SJSA1 (cell line): ENCODE measurements at places on chromosomes 3 and 15.

DNA sequence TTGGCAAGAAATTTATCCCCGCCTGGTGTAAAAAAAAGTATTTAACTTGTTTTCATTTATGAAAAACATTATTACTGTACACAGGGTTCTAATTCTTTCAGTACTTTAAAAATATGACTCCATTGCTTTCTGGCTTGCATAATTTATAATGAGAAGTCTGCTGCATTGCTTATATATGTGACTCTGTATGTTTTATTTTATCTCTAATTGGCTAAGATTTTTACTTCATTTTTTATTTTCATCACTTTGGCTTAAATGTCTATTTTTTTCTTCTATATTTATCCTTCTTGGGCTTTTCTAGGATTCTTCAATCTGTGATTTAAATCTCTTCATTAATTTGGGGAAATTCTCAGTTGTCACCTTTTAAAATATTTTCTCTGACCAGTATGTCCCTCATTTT, 636.6 kb upstream of the NR2F2 start:
- no peak for DNase-seq

DNA sequence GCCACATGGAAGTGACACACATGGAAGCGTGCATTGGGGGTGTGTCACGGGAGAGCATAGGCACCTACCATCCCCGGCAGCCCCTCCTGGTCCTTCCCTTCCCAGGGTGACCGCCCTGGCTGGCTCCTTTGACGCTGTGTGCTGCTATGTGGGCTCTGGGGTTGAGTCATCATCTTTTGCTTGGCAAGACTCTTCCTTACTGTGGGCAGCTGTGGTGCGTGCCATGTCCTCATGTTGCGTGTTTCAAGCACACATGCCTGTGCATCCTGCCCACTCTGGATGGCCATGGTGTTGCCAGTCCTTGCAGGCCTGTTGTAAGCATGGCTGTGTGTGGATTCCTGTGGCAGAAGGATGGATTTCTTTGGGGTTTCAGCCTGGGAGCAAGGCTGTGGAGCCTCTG, 14.0 kb downstream of the PLXNA1 start:
- DNase-seq = no peak

DNA sequence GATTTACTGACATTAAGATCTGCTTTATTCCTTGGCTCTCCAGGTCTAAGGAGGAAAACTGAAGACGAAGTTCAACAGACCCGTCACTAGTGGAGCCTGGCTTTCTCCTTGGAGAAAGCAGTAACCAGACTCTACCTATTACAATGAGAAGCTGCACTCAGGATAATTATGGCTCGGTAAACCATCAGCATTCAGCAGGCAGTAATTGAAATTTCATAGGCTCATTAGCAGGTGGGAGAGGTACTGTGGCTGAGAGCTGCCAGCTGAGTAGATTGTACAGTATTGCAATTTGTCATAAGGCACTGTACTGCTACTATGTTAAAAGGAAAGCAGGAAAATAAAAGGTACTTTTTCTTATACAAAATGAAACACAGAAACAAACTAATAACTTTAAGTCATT, 51.2 kb downstream of the CHAC1 start:
- DNase-seq = no peak

- DNase-seq = no peak
These were observed 46.6 kb upstream of the OSBPL11 start for GRCh38 chr3:125641891-125642290.

DNA sequence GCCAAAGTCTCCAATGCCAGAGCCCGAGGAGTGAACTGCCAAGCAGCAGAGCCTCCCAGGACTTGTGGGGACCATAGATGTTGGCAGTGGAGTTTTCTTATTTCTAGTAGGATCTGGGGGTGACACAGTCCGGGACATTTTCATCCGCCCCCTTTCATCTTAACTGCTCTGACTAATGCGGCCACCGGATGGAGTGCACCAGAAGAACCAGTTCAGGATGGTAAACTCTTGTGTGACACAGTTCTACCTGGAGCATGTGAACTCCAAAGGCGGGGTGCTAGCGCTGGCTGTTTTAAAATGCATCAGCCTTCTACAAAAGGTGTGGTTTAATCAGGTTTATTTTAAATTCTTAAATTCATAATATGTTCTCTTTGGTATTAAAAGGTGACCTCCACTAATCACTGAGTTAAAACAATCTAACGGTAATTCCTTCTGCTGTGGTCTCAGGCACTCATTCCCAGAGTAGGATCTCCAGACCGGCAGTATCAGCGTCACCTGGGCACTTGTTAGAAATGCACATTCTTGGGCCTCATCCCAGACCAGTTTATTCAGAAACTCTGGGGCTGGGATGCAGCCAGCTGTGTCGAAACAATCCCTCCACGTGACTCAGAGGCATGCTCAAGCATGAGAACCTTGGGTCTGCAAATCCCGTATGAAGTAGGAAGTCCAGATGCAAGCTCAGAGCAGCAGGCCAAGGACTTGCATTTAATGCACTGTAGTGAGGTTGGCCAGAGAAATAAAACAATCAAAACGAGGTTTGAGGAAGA, 105.5 kb downstream of the GABRB3 start:
- DNase-seq = no peak

- no peak for DNase-seq
These were observed 64.8 kb downstream of the SPSB4 start for GRCh38 chr3:141115789-141116541.

DNA sequence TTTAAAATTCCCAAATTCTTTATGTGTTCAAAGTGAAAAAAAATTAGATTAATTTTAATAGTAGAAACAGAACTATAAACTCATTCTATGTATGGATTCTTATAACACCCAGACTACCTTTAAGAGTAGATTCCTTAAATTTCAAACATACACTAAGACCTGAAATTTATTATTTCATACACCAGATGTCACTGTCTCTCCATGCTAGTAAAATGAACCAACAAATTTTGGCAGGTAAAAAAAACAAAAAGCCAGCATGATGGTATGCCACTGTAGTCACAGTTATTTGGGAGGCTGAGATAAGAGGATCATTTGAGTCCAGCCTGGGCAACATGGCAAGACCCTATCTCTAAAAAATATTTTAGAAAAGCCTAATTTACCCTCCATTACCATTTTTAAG, 461.3 kb upstream of the NAALADL2 start:
- no peak for DNase-seq

- DNase-seq = no peak
These were observed 477.8 kb downstream of the MAGI1 start for GRCh38 chr3:65560901-65561300.

- no peak for DNase-seq
These were observed 3.3 kb upstream of the MTHFS start for GRCh38 chr15:79900087-79900486.

- no peak for DNase-seq
These were observed 38.6 kb downstream of the FBXL2 start for GRCh38 chr3:33315826-33316225.

- no peak for DNase-seq
These were observed 465.8 kb downstream of the FOXP1 start for GRCh38 chr3:71117572-71118247.

- DNase-seq = no peak
These were observed 139.9 kb downstream of the GREM1 start for GRCh38 chr15:32857732-32858131.

DNA sequence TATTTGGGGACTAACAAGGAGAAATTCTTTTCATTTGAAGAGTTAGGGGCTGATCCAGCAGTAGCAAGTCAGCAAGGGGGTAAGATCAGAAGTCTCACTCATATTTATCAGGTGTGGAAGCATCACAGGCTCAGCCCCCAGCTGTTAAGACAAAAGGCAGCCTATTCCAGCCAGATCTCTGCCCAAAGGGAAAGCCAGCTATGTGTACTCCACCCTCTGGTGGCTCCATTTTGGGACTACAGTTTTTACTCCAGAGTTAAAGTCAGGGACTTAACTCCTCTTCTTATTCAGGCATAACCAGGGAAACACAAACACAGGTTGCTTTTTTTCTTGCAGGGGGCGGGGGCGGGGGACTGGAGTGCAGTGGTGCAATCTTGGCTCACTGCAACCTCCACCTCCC, 19.2 kb downstream of the UBP1 start:
- no peak for DNase-seq

- peak; percentile 55 for DNase-seq
These were observed 13.2 kb upstream of the TRANK1 start for GRCh38 chr3:36957862-36958686.

GRCh38 chr3:187719628-187720336, 17.4 kb upstream of the RTP2 start:
- no peak for DNase-seq

GRCh38 chr15:48751595-48751994, 59.3 kb downstream of the CEP152 start:
- DNase-seq = no peak

DNA sequence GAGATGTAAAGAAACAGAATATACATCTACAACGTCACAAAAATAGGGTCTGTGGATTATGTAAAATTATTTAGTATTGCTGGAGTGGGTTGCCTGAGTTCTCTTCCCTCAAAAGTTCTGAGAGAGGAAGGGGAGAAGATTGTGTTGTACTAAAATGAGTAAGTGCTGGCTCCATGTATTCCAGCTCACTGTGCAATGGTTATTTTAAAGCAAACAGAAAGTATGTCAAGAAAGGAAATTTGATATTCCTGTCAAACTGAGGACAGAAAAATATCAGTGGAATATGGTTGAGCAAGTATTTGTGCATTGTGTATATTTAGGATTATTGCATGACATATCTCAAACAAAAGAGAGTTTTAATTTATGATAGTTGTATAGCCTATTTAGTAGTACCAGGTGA, 2.2 kb downstream of the TRPC1 start:
- no peak for DNase-seq

GRCh38 chr3:28989646-28990089, 291.2 kb upstream of the RBMS3 start:
- DNase-seq = no peak

GRCh38 chr3:95312650-95313049, 1249.8 kb downstream of the NSUN3 start:
- no peak for DNase-seq

GRCh38 chr15:45199136-45199810, 11.5 kb upstream of the SHF start:
- peak; percentile 45 for DNase-seq
